GM10248 (cell line): ENCODE measurements at places on chromosomes 1 and 21.

DNA sequence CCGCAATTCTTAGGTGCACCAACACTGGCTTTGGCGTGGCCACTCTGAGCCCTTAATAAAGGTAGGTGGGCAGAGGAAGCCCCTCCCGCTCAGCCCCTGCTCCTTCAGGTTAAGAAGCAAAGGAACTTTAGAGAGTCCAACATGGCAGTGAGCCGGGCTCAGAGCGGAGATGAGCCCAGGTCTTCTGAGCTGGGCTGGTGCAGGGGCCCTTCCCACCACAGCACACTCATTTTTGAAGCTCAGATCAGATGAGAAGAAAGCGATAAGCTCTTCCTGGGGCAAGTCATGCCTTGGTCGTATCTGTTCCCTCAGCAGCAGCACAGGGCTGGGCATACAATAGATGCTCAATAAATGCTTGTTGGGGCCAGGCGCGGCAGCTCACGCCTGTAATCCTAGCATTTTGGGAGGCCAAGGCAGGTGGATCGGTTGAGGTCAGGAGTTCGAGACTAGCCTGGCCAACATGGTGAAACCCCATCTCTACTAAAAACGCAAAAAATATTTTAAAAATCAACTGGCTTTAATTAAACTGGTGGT, 51.1 kb upstream of the TARDBP start:
- DNase-seq: no peak

- no peak for DNase-seq
Measured at GRCh38 chr1:25959611-25960010, 38.3 kb downstream of the PAFAH2 start.

GRCh38 chr1:215539803-215540570, 27.1 kb upstream of the KCTD3 start:
- no peak for DNase-seq

GRCh38 chr1:39129514-39129913, 75.0 kb upstream of the MACF1 start:
- DNase-seq: no peak

DNA sequence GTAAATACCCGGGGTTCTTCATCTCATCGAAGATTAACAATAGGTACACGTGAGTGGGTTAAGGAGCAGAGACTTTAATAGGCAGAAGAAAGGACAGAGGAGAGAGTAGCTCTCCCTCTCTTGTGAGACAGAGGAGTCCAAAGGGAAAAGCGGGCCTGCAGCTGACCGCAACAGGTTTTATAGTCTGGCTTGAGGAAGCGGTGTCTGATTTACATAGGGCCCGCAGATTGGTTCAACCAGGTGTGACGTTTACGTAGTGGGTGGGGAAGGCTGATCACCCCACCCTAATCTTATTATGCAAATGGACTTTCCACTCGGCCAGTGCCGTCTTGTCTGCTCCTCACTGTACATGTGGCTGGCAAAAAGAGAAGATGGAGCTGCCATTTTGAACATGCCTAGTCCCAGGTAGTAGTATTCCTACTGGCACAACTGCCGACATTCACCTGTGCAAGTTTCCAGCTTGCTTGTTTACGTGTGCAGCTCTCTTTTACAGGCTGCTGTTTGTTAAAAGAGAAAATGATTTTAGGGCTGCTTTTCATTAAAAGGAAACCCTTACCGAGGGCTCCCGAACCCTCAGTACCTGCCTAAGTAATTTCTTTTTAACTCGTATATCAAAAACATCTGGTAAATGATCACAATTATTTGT, 10.6 kb downstream of the CDC14A start:
- DNase-seq: no peak

- no peak for DNase-seq
Measured at GRCh38 chr1:106380772-106381171, 675.7 kb upstream of the PRMT6 start.

- DNase-seq: no peak
Measured at GRCh38 chr1:211532088-211532444, 40.1 kb upstream of the RD3 start.

- peak; percentile 71 for DNase-seq
Measured at GRCh38 chr1:244918421-244919319, 54.3 kb upstream of the HNRNPU start.

DNA sequence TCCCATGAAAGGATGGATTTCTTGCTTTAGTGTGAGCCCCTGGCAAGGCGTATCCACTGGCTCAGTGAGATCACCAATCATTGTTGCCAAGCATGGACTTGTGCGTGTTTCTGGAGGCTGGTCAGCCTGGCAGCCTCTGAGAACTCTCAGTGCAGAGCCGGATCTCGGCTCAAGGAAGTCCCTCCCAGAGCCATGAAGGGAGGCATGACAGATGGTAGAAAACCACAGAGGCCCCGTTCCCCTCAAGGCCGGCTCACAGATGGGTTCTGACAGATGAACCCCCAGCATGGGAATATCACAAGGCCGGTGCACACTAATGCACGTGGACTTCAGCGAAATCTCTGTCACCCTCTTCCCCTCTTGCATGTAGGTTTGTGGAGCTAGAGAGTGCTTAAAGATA, 290.5 kb downstream of the AJAP1 start:
- DNase-seq: no peak

- no peak for DNase-seq
Measured at GRCh38 chr1:15543589-15544568, 17.2 kb downstream of the DNAJC16 start.

DNA sequence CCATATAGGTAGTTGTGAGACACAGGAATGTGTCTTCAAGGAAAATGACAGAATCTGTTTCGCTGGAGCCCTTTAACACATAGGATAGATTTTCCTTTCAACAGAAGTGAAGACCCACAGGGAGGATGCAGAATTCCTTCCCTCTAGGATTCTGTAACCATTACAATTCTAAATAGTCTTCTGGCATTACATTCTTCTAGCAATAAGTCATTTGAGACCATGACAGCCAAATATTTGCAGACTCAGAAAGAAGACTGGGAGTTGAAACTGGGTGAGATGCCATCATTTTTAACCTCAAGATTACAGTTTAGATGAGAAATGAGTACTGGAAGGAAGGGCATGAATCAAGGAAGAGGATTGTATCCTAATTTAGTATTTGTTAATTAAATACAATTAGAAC, 61.6 kb downstream of the ZBTB18 start:
- DNase-seq: no peak

GRCh38 chr1:224333309-224333926, 3.4 kb upstream of the NVL start:
- peak; percentile 50 for DNase-seq

DNA sequence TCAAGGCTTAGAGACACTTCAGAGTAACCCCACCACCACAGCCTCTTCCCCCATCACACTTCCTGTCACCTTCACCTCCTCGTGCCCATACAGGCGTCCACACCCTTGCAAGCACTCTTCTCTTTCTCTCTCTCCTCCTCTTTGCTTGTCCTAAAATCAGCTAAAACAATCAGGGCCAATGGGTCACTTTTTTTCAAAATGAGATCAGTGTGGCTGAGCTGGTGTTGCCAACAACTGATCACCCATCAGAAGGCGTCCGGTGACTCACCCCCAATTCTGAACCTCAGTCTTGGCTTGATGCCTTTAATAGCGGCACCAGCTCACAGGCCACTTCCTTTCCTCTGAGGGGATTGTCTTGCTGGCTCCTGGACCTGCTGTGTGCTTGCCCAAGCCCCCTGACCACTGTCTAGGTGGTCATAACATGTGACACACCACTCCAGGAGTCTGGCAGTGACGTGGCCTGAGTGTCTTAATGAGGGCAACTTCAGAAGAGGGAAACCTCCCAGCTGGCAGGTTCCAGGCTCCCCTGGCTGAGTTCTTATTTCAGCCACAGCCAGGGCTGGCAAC, 1.6 kb downstream of the DRAXIN start:
- no peak for DNase-seq

DNA sequence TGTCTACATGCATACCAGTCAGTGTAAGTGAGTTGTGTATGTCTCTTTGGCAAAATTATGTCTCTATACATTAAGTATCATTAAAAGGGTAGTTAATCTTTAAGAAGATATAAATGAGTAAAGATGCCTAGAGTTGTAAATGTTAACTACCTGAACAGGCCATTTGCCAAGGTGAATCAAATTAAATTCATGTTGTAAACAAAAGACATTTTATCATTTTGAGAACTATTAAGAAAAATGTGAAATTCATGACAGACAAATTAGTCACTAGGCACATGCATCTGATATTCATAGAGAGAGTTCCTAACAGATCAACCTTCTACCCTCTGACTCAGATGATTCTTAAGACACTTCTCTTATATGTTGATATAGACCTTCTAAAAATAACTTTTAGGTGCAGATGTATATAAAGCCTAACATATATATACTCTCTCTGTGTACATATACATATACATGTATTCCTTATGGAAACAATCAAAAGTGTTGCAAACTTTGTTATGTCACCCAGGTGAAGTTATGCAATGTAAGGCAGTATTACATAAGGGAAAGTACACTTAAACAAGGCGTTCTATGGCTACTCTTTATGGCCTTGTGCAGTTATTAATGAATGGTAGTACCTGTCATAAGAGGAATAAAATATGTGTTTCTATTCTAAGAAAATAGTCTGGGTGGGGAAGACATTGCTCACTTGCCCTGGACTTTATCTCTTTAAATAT, at the start of gene TMPRSS15:
TMPRSS15 (minus strand) TSS at position 51 of the 716 bp plus-strand sequence. CDS start 163 bp downstream, outside the sequence.
- no peak for DNase-seq

DNA sequence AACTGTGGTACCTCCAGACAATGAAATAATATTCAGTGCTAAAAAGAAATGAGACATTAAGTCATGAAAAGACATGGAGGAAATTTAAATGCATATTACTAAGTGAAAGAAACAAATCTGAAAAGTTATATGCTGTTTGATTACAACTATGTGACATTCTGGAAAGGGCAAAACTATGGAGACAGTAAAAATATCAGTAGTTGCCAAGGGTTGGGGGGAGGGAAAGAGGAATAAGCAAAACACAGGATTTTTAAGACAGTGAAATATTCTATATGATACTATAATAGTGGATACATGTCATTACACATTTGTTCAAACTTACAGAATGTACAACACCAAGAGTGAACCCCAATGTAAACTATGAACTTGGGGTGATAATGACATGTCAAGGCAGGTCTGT, 38.2 kb upstream of the PKN2 start:
- DNase-seq: no peak

DNA sequence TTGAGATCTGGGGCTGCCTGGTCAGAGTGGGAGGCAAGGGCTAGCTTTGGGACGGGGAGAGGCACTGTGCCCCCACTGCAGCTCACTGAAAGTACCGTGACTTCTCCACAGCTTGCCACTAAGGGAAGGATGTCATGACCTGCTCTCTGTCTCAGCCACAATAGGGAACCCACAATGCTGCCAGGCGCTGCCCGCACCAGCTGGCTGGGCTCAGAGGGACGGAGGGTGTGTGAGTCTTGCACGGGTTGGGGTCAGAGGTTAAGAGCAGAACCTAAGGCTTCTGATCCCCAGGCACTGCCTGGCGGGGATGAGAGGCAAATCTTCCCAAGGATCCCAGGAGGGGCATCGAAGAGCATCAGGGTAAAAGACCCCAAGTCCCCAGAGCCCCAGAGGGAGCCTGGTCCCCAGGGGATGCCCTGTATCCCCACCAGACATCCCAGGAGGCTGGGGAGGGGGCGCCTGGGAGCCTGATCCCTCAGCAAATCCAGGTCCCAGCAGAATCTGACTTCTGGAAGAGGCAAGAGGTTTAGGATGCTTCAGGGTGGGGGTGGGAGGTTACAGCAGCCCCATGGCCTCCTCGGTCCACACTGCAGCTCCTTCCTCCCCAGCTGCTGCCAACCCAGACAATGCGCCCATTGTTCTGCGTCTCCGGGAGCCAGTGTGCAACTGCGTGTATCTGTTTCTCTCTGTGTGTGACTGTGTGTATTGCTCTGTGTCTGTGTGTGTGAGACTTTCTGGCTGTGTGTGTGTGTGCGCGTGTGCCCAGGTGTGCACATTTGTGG, 2.0 kb upstream of the MARCKSL1 start:
- no peak for DNase-seq

- DNase-seq: no peak
Measured at GRCh38 chr21:39313042-39313570, 326 bp downstream of the BRWD1 start.

DNA sequence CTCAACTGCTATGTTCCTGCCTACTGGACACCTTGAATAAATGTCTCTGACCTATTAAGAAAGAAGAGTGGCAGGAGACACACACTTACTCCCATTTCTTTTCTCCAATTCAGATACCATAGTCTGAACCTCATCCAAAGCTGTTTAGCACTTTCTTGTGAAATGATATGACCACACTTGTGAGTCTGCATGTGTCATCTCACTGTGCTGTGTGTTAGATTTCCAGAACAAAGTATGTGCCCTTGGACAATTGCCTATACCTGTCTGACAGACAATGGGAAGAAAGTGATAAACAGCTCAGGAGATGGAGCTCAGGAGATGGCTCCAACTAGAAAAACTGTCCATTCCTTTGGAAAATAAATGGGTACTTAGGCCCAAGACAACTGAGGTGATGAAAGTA, 48.4 kb downstream of the USP48 start:
- no peak for DNase-seq

DNA sequence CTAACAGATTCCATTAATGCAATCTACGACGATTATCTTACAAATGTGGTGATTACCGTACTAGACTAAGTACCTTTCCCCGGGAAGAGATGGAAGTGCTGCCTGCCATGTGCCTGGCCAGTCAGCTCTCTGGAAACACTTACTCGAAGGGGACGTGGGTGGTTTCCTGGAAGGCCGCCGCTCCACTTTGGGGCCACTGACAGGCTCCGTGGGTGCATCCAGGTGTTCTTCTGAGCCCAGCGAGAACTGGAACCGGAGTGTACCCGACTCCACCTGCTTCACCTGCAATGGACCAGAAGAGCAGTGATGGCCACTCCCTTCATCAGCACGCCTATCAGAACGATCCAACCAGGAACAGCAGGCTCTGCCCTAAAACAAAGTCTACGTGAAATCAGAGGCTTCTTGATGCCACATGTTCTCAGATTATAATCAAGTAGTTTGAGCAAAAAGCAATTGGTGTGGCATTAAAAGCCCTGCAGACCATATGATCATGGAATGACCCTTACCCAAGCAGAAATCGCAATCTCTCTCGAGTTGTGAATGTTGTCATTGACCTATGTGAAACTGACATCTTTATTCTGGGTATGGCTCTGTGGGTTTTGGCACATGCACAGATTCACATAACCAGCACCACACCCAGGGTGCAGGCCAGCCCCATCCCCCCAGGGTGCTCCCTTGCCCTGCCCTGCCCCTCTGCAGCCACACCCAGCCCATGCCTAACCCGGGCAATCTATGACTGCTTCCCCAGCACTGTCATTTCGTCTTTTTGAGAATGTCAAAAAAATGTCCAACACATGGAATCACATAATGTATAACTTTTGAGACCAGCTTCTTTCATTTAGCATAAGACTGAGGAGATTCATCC, 64.5 kb downstream of the NPHP4 start:
- no peak for DNase-seq

- no peak for DNase-seq
Measured at GRCh38 chr1:156259805-156260204, 11.9 kb upstream of the PAQR6 start.

DNA sequence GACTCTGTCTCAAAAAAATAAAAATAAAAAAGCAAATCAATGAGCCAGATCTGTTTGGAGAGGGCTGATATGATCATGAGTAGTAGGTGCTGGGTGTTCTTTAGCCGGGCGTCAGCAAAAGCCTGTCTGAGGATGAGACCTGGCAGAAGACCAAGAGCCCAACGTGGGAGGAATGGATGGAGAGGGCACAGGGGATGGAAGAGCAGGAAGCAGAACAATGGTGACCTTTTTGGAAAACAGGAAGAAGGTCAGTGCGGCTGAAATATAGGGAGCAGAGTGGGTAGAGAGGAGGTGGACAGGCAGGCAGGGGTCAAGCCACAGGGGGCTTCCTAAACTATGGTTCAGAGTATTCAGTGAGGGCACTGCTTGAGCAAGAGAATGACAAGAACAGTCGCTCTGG, 30.9 kb downstream of the VWA5B1 start:
- DNase-seq: no peak
